Activated naive CD8-positive, alpha-beta T cell treated with anti-CD3 and anti-CD28 coated beads for 36 hours (primary cell): ENCODE measurements at places on chromosomes 7 and 10. TPM values are rescaled to one million over a fixed set of nuclear protein-coding genes. Genes with fewer than 3 reads are reported as not detected.

The CPN1 gene
- not detected for total RNA-seq

The FANK1 gene
- 1.1 TPM for total RNA-seq

The MRPS33 gene
- 111 TPM for total RNA-seq

The SLC13A1 gene
- total RNA-seq: not detected

The UPP1 gene
- 51.1 TPM for total RNA-seq

The MEIG1 gene
- 0.92 TPM for total RNA-seq

The HSPA12A gene
- 0.08 TPM for total RNA-seq

The NMT2 gene
- total RNA-seq: 11.3 TPM

The SFMBT2 gene
- total RNA-seq: 23.1 TPM

The SKIDA1 gene
- total RNA-seq: not detected

The CDC14C gene
- not detected for total RNA-seq
